Stimulated activated CD8-positive, alpha-beta memory T cell treated with anti-CD3 and anti-CD28 coated beads, Interleukin-4, amount 100 ng/mL, for 1 hour (primary cell): ENCODE measurements at places on chromosomes 6 and 20.

GRCh38 chr20:60362531-60362930 is 404.3 kb downstream of the CDH26 start:
- no peak for DNase-seq

- no peak for DNase-seq
Observed at GRCh38 chr20:17712708-17713107, 12.9 kb downstream of the BANF2 start.

GRCh38 chr6:12636336-12636735 is 80.2 kb upstream of the PHACTR1 start:
- no peak for DNase-seq

- no peak for DNase-seq
Observed at GRCh38 chr6:160933256-160933655, 58.3 kb upstream of the MAP3K4 start.

DNA sequence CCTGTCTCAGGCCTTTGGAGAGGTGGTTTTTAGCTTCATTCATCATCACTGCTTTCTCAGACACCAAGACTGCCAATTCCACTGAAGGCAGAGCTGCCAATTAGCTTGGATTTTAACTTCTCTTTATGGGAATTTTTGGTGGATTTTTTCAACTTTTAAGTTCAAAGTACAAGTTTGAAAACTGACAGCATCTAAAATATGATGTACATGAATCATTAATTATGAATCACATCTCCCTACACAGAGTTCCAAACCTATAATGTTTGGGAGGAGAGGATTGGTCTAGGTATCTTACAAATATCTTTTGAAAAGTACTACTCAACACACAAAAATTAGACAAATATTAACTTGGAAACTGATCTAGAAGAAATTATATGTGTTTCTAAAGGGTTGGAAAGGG is 25.5 kb downstream of the CNKSR3 start:
- DNase-seq = no peak

- no peak for DNase-seq
Observed at GRCh38 chr20:56735084-56735642, 106.1 kb downstream of the TFAP2C start.

DNA sequence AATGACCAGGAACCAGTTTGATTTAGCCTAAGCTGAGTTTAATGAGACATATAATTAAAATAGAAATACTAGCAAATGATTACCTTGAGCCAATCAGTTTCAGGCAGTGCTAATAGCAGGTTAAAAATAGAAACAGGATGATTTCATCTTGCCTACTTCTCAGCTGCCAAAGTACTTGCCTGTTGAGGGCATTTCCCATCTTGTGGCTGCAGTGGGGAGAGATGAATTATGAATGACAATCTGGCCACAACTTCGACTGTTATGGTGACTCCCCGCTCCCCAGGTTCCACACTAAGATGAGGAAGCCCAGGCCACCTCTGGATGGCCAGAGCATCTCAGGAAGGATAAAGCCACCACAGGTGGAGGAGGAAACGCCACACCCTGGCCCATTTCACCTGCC is 31.3 kb downstream of the MBOAT1 start:
- no peak for DNase-seq

DNA sequence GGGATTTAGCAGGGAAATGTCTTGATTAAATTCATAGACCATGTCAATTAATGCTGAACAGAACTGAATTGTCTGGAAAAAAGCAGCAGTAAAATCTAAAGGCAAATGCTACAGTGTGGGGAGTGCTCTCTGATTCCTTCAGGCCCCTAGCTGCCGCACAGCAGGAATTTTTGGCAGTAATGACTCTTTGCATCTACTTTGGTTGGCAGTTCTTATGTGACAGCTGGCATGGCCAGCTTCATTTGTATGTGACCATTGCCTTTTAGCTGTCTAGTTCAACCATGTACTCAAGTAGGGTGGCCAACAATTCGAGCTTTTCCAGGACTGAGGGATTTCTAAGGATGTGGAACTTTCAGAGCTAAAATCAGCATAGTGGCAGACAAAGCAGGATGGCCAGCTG is 499.1 kb upstream of the MAN1A1 start:
- DNase-seq = no peak

DNA sequence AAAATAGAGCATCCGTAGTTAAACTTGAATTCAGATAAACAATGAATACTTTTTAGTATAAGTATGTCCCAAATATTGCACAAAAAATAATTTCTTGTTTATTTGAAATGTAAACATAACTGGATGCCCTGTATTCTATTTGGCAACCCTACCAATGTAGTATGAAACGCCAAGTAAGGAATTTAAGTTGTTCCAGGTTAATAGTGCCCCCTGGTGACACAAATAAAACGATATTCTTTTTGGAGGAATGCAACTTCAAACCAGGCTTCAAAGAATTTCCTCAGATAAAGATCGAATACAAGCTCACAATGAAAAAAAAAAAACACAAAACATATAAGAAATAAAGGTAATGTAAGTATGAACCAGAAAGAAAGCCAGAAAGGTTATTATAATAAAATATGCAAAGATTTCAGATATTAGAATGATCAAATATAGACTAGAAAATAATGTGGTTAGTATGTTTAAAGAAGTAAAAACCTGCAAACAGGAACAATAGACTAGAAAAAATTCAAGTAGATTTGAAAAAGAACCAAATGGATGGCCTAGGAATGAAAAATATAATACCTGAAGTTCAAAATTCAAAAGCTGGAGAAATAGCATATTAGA is 18.4 kb upstream of the AKAP7 start:
- no peak for DNase-seq

DNA sequence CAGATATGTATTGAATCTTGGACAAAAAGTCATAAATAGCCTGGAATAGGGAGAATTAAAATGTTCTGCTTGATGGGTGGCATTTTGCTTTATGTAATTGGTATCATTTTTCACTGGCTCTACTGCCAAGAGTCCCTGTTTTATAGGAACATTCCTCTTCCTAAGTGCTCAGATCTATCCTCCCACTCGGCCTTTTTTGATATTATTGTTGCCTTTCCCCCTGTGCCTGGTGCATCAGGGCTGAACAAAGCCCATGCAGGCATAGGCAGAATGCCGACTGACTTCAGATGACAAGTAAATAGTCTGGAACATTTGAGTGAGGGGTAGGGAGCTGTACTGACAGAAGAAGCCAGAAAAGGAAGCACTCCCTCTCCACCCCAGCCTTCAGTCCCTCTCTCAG is 127.0 kb downstream of the PKHD1 start:
- no peak for DNase-seq
